ENCODE measurements at places on chromosomes 5 and 9. TPM values are rescaled to one million over a fixed set of nuclear protein-coding genes. Genes with fewer than 3 reads are reported as not detected.

GRCh38 chr5:130116462-130116861, 212.2 kb downstream of the CHSY3 start:
- no peak overlapping the region for H3K4me3 ChIP-seq
- no peak for DNase-seq
- H3K4me1 ChIP-seq, result no peaks in the 10 kb centered on the region
- H3K27ac ChIP-seq, result no peak overlapping the region
- no peaks in the 10 kb centered on the region for H3K27me3 ChIP-seq
- no peaks in the 10 kb centered on the region for H3K36me3 ChIP-seq

SLC27A4 gene
- 22.9 TPM for total RNA-seq

EPB41L4A gene
- total RNA-seq, result 0.11 TPM

GRCh38 chr9:2234371-2234893, 219.3 kb downstream of the SMARCA2 start:
- no peaks in the 10 kb centered on the region for H3K36me3 ChIP-seq
- no peaks in the 10 kb centered on the region for H3K27me3 ChIP-seq
- DNase-seq, result peak; percentile 63
- peaks cover 27% of the 10 kb centered on the region for H3K4me1 ChIP-seq

DNA sequence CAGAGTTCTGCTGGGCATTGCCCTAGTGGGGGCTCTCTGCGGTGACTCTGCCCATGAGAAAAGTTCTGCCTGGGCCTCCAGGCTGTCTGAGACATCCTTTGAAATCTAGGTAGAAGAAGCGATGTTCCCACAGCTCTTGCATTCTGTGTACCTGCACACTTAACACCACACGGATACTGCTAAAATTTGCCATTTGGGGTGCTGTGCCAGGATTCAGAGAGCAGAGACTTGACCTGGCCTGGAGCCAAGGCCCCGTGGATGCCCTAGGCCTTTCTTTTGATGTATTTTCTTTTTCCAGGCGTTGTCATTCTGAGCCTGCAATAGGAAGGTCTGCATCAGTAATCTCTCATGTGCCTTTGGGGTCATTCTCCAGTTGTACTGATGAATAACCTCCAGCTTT, 89.3 kb upstream of the IL12B start:
- 0 out of 2 replicates have a peak, but pooled peaks cover 5% of the 10 kb centered on the region for H3K27me3 ChIP-seq
- peak; percentile 5 for DNase-seq

All from GM23248 (cell line).